ENCODE measurements at places on chromosomes 2 and 18.

- no peak for DNase-seq
Observed at GRCh38 chr2:118227698-118228508, 139.6 kb downstream of the INSIG2 start.

DNA sequence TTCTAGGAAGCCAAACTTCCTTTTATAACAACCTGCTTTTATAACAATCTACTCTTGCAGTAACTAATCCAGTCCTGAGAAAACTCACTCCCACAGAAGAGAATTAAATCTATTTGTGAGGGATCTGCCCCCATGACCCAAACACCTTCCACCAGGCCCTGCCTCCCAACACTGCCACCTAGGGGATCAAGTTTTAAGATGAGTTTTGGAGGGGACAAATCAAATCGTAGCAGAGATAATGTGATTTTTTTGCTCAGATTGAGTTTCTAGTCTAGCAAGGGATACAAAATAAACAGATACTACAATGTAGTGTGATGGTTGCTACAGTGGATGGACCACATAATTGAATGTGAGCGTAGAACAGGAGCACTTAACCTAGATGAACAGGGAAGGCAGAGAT, 52.2 kb downstream of the NCOA1 start:
- DNase-seq, result no peak

DNA sequence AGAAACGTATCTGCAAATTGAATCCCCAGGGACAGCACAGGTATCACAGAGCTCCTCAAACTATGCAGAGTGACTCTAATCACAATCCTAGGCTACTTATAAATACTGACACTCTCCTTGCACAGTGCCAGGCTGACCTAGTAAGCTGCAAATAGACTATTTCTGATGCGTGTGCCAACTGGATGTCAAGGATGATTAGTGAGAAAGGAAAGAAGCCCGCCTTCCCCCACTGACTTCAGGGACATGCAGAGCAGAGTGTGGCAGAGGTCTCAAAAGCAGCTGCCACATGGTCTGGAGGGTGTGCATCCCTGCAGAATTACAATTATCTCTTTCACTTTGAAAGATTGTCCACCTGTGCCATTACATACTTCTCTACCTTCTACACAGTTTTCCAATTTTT, 235.6 kb downstream of the CPS1 start:
- no peak for DNase-seq

GRCh38 chr2:189631849-189632248, 29.4 kb upstream of the ASNSD1 start:
- DNase-seq, result no peak

GRCh38 chr2:110113961-110114591, 1.5 kb downstream of the MALL start:
- no peak for DNase-seq

DNA sequence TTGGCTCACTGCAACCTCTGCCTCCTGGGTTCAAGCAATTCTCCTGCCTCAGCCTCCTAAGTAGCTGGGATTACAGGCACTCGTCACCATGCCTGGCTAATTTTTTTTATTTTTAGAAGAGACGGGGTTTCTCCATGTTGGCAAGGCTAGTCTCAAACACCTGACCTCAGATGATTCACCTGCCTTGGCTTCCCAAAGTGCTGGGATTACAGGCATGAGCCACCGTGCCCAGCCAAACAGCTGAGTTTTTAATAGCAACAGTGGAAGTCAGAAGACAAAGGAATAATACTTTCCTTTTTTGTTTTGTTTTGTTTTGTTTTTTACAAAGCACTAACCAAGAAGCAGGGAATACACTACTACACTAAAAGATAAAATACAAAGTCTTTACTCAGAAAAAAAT, 16.9 kb downstream of the GPR75 start:
- DNase-seq, result no peak

DNA sequence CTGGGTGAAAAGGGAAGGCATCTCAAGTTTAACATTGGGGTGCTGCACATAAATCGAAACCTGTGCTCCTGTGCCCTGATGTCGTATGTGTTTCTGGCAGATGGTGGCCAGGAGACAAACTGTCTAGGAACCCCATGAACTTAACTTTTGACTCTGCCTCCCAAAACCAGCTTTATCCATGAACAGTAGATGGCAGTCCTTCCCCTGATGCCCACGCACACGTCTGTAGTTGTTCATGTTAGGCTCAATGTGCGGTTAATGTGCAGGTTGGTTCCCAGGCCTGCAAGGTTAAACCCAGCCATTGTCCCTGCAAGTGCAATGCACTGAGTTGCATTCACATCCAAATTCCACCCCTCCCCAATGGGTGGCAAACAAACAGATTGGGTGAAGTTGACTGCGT, 44.1 kb upstream of the SIX3 start:
- DNase-seq, result no peak

DNA sequence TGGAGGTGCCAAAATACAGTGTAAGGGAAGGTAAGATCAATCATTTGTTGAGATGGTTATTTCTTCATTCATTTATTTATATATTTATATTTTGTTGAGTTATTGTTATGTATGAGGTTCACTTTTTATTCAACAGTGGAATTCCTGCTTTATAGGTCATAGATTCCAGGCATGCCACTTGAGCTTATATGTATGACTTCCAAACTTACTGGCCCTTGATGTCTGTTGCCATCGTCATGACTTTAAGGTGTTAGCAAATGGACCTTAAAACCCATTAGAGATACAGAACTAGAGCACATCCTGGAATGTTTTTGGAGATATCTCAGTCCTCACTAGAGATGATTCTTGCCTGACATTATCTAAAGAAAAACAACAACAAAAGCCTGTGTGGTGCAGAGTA, 25.9 kb downstream of the CCDC85A start:
- no peak for DNase-seq

- no peak for DNase-seq
Observed at GRCh38 chr2:184312970-184313369, 285.4 kb upstream of the ZNF804A start.

GRCh38 chr2:196515051-196515450, 124.5 kb upstream of the CCDC150 start:
- no peak for DNase-seq

DNA sequence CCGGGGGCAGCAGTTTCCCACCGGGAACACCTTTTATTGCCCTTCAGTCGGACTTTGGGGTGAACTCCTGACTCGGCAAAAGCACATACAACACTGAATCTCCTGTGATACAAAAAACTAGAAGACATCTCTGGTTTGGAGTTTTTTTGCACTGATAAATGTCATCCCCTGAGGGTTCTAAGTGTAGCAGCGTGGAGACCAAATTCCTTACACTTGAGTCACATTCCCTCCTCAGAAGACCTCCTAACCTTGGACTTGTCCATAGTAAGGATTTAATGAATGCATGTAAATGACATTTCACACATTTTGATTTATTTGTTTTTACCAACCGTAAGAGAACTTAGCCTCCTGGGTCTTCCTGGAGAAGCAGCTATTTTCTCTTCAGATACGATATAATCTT, 54.0 kb upstream of the GPR45 start:
- DNase-seq, result no peak

GRCh38 chr2:46695283-46695682, 215.9 kb downstream of the TMEM247 start:
- peak; percentile 58 for DNase-seq

DNA sequence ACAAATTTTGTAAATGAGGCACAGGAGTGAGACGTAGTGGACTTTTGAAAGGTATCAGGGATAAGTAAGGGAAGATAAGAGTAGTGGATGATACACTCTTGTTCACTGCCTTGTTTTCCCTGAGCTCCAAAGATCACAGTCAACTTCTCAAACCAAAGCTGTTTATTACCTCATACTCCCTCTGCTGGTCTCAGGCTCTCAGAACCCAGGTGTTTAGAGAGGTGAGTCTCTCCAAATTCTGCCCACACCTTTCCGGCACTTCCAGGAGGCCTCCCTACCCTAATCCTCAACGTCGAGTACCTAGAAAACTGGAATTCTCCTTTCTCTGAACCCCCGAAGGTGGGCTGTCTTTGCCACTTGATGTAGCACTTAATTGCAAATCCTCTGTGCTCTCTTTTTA, 621.1 kb downstream of the BCL11A start:
- DNase-seq, result no peak

DNA sequence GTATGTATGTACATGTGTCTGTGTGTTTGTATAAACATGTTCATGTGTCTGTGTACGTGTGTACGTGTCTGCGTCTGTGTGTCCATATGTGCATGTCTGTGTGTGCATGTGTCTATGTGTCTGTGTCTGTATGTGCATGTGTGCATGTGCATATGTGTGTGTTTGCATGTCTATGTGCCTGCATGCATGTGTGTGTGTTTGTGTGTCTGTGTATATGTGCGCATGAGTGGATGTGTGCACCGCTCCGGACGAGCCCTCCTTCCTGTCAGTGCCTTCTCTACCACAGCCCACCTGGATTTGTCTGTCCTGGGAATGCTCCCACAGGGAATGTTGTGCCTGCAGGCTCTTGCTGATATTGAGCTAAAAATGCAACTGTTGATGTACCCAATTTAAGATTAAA, 113.3 kb upstream of the EPC2 start:
- no peak for DNase-seq

- DNase-seq, result no peak
Observed at GRCh38 chr2:147636886-147637285, 207.9 kb upstream of the ACVR2A start.

GRCh38 chr2:181978351-181979150, 7.1 kb upstream of the PPP1R1C start:
- DNase-seq, result no peak

GRCh38 chr18:8812631-8813030, 107.3 kb downstream of the MTCL1 start:
- DNase-seq, result no peak

GRCh38 chr2:101307950-101308431, 510 bp downstream of the RNF149 start:
- peak; percentile 61 for DNase-seq

GRCh38 chr2:57711991-57712390, 334.6 kb upstream of the VRK2 start:
- no peak for DNase-seq

GRCh38 chr2:166591226-166591625, 97.2 kb upstream of the SCN7A start:
- no peak for DNase-seq

GRCh38 chr2:239255218-239255617, 145.6 kb downstream of the HDAC4 start:
- peak; percentile 49 for DNase-seq

- no peak for DNase-seq
Observed at GRCh38 chr2:195929531-195929930, 139.1 kb downstream of the DNAH7 start.

DNA sequence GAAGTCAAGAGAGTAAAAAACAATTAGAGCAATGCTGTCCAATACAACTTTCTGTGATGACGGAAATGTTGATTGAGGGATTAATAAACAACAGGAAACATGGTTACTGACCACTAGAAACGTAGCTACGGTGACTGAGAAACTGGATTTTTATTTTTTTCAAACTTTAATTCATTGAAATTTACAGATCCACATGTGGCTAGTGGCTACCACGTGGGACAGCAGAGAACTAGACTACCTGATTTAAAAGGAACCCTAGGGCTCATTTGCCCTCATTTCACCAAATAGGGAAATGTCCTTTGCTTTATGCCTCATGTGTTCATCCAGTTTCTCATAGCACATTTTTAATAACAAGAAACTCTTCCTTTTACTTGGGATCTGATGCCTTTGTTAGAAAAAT, 413.0 kb downstream of the TGIF1 start:
- DNase-seq, result no peak

- peak; percentile 69 for DNase-seq
Observed at GRCh38 chr2:30230497-30231211, 680 bp upstream of the LBH start.

GRCh38 chr2:74361327-74361726, 18.1 kb upstream of the SLC4A5 start:
- no peak for DNase-seq

GRCh38 chr2:176638167-176639015, 369.1 kb downstream of the MTX2 start:
- DNase-seq, result peak; percentile 75

DNA sequence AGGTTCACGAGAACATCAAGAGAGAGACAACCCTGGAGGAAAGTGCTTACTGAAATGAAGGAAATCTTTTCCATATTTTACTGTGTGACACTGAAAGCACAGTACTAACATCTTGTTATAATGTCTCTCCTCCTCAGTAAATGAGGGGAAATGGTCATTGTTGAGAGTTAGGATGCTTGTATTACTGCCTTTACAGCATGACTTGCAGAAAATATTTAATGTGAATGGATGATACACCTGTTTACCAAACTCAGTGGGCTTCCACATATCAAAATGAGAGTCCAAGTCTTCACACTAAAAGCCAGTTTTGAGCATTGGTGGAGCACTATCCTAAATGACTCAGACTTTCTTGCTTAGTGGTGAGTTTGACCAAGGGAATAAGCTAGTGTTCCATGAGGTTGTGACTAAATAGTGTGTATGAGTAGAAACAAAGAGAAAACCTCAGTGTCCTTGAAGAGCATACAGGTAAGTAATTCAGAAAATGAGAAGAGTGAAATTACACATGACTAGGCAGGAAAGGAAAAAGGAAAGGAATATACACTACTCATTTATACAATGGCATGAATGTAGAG, 930.7 kb upstream of the CELF4 start:
- no peak for DNase-seq

GRCh38 chr2:217269701-217270484, 410.0 kb upstream of the TNP1 start:
- DNase-seq, result no peak

DNA sequence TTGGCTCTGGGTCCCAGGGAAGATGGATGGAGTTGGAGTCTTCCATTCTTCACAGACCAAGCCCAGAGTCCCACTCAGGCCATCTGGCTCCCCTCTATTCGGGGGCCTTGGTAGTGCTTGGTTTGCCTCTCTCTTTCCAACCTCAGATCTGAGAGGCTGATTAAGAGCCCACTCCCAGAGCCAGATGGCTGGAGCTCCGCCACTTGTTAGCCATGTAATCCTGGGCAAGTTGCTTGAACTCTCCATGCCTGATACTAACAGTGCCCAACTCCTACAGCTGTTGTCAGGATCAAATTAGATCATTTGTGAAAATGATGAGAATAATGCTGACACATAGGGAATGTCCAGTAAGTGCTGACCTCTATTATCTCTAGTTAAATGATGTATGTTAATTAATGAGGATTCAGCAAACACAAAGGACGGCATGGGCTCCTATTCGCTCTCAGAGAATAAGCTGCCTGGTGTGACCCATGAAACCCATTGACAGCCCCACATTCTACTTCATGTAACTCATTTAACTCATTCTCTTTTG, 46.6 kb upstream of the SLC14A1 start:
- DNase-seq, result no peak

DNA sequence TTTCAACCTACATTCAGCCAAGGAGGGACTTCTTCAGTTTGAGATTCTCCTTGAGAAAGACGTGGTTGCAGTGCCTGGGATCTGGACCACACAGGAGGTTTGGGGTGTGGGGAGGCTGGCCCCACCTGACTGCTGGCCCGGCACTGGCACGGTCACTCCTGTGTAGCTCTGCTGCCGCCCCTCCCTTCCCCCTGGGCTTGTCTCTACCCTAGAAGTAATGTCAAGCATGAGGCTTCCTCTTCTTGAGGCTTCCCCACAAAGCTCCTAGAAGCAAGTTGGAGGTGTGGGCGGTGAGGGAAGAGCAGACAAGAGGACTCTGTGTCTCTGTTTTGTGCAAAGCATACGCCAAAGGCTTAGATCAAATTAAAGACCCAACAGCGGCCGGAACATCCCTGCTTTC, 8.7 kb downstream of the KLHL29 start:
- DNase-seq, result no peak

- DNase-seq, result no peak
Observed at GRCh38 chr2:239393941-239394340, 6.9 kb downstream of the HDAC4 start.

Measured in common myeloid progenitor, CD34-positive (primary cell).